ENCODE measurements at places on chromosomes 12 and 14.

GRCh38 chr14:85622106-85622505 is 92.2 kb downstream of the FLRT2 start:
- no peak for DNase-seq

DNA sequence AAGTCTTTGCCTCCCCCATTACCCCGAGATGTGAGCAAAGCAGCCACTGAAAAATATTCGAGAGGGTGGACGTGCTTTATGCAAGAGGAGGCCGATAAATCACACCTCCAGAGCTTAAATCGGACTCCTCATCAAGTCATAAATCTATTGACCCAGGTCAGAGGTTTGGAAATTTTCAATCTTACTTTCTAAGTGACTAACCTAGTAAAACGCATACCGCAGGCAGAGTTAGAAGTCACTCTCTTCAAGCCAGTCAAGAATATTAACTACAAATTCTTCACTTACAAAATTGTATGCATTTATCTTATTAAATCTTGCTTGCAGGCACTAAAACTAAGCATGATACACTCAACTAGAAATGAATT is 34.9 kb downstream of the GPHB5 start:
- DNase-seq: no peak

- peak; percentile 39 for DNase-seq
These were observed 13.1 kb upstream of the TMTC1 start for GRCh38 chr12:29796823-29797263.

DNA sequence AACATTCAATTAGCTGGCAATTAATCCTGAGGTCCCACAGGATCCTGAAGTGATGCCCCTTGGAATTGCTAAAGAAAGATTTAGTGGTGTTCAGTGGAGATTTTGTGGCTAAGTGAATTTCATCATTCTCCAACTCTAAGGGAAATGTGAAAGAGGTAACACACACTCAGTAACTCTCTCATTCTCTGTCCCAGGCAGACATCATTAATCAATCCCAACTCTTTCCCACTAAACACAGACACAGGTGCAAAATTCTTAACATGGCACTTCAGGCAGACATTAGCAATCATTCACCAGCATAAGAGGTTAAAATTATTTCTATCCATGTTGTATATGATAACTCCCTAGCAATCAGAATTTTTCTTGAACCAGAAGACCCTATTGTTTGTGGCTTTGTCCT is 40.2 kb downstream of the TRPV4 start:
- no peak for DNase-seq

DNA sequence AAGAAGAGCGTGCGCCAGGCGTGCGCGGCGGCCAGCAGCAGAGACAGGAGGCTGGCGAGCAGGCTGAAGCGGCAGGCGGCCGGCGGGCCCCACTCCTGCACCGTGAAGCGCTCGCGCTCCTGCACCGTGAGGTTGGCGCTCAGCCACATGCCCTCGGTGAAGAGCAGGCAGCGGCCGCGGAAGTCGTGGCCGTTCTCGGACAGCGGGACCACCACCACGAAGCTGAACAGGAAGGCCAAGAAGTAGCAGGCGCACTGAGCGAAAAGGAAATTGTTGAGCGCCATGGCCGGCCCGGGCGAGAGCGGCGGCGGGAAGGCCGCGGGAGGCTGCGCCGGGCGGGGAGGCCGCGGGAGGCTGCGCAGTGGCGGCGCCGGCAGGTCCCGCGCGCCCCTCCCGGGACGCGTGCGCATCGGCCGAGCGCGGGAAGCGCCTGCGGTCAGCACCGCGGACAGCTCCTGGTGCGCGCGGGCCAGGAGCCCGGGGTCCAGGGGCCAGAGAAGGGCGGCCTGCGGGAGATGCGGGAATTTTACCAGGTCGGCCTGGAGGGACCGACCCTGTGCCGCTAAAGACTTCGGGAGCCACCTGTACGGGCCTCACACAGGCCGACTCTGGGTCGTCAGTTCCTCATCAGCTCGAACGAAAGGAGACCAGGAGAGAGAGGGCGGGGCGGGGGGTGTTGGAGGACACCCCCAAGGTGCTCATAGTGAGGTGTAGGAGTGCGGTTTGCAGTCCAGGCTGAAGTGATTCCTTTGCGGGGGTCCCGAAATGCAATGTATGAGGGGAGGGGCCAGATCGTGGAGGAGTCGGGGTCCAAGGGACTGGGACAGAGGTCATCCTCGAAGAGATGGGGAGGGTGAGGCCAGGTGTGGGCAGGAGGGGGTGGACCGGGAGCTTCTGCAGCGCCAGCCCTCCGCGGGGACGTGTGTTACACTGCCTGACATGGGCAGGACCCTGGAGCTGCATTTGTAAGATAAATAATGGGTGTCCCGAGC is at the start of gene TMEM179:
TSS of gene TMEM179 (minus strand) at position 315 of the 992 bp plus-strand sequence. CDS start at position 284, 31 bp downstream.
- DNase-seq: no peak

- DNase-seq: no peak
These were observed 142.8 kb downstream of the NUAK1 start for GRCh38 chr12:105995961-105996431.

- DNase-seq: no peak
These were observed 187.9 kb upstream of the STXBP6 start for GRCh38 chr14:25237845-25238244.

DNA sequence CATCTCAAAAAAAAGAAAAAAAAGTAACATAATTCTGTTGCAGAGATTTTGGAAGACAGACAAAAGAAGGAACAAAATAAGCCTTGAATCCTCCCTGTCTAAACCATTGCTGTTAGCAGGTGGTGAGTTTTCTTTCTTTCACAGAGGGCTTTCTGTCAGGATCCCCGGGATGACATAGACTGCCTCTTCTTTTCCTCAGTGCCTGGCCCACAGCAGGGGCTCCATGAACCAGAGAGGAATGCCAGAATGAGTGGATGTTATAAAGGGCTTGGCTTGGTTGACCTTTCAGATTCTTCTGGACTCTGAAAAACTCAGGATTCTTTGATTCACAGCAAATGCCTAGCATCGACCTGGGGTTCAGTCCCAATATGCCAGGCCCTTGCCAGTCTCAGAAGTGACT is 45.8 kb upstream of the CORO1C start:
- no peak for DNase-seq

GRCh38 chr14:102508774-102509745 is 516 bp downstream of the ANKRD9 start:
- no peak for DNase-seq

DNA sequence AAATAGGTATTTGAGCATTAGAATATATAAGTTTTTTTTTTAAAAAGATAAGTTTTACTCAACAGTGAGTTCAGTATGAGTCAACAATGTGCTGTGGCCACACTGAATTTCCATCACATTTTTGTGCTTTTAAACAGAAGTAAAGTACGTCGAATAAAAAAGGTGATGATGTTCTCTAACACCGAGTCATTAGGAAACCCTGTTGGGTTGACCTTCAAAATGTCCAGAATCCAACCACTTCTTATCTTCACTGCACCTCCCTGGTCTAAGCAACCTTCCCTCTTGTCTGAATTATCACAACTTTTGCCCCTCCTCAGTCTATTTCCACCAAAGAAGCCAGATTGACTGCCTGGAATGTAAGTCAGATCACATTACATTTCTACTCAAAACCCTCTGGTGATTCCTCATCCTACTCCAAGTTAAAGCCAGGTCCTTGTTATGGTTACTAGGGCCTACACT is 43.0 kb upstream of the SYCP3 start:
- no peak for DNase-seq

DNA sequence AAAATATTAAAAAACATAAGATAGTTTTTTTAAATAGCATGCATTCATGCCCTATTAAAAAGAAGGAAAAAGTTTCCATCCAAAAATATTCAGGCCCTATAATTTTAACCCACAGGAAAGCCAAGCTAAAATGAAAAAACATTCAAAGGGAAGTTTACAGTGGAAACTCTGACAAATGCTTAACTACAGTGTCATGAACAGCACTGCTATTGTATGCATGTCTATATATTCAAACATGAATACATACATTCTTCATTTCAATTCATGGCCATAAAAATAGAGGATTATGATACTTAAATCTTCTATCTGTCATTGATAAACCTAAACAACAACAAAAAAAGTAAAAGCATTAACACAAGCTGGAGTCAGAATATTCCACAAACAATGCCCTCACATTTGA is 67.4 kb downstream of the PPP2R5E start:
- DNase-seq: no peak

GRCh38 chr14:97095269-97095668 is 298.1 kb downstream of the VRK1 start:
- DNase-seq: no peak

- DNase-seq: no peak
These were observed 186.7 kb upstream of the NEDD1 start for GRCh38 chr12:96720363-96720705.

DNA sequence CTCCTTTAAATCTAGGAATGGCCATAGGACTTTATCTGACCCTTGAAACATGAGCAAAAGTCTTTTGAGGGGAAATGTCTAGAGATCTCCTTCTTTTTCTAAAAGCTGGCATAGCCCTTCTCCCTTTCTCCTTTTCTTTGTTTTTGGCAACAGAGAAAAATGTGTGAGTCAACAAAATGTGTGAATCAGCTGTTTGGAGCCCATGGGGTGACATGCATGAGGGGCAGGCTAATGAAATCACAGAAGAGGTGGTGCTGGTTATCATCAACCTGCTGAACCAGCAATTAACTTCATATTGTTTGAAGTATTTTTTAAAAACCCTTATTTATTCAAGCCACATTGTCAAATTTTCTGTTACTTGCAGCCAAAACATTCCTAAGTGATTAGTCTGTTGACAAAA is 132.3 kb downstream of the CCDC59 start:
- no peak for DNase-seq

DNA sequence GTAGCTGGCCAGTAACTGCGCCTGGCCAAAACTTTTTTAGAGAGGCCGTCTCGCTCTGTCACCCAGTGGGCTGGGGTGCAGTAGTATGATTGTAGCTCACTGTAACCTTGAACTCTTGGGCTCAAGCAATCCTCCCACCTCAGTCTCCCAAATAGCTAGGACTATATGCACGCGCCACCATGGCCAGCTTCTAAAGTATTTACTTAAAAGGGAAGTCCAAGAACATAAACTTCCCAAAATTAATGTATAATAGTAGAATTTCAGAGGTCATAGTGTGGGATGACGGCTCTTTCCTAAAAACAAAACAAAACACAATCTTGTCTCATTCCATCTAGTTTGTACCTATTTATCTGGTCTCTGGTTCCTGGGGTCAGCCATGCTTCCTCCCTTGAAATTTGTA is 42.2 kb upstream of the FOS start:
- DNase-seq: no peak

DNA sequence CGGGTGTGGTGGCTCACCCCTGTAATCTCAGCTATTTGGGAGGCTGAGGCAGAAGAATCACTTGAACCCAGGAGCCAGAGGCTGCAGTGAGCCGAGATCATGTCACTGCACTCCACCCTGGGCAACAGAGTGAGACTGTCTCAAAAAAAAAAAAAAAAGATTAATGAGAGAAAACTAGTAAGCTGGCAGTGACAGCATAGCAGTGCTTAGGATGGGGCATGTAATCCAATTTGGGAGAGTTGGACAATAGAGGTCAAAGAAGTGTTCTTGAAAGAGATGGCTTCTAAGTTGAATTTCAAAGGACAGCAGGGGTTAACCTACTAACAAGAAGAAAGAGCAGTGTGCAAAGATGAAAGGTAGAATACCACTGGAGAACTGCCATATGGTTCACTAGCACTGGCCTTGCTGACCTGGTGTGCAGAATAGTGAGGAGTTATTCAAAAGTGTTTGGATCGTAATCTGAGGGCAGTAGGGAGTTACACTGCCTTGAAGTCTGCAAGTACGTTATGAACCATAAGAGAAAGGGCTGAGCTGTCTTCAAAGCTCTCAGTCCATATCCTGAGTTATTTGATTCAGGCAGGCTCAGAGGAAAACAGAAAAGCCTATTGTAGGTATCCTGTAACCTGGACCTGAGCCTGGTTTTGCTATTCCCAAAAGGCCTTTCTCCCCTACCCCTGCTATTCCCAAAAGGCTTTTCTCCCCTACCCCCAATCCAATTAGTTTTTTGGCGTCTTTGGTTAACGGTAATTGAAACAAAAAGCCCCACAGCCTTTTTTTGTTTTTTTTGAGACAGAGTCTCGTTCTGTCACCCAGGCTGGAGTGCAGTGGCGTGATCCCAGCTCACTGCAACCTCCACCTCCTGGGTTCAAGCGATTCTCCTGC is 3.4 kb downstream of the XPOT start:
- DNase-seq: no peak

- no peak for DNase-seq
These were observed 85.3 kb upstream of the FLRT2 start for GRCh38 chr14:85444635-85445034.

GRCh38 chr12:130683080-130683479 is 33.0 kb downstream of the RIMBP2 start:
- DNase-seq: no peak

GRCh38 chr12:12608557-12608957 is 3.1 kb upstream of the CREBL2 start:
- DNase-seq: no peak

- DNase-seq: no peak
These were observed 36.6 kb downstream of the SPATA7 start for GRCh38 chr14:88422047-88422446.

GRCh38 chr12:68119250-68119649 is 40.3 kb downstream of the IFNG start:
- DNase-seq: no peak

GRCh38 chr14:100305324-100306100 is 732 bp downstream of the SLC25A29 start:
- DNase-seq: no peak

GRCh38 chr14:99040711-99041110 is 231.3 kb downstream of the BCL11B start:
- no peak for DNase-seq

- DNase-seq: no peak
These were observed 207.9 kb downstream of the SYNE2 start for GRCh38 chr14:64060648-64061096.

- no peak for DNase-seq
These were observed 166.4 kb downstream of the PELI2 start for GRCh38 chr14:56284641-56285040.

DNA sequence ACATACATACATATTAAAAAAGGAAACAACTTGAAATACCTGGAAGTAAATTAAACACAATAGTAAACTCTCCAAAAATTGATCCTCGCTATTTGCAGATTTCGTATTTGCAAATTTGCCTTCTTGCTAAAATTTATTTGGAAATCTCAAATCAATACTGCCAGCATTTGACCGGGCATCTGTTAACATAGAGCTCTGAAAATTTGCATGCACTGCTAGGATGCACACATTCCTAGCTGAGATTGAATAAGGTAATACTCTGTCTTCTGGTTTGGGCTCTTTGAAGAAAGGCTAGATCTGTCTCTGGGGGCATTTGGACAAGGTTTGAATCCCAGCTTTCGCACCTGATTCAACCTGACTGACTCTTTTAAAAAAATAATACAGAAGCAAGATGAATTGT is 729.1 kb upstream of the MGAT4C start:
- DNase-seq: no peak

GRCh38 chr14:97618917-97619690 is 821.9 kb downstream of the VRK1 start:
- no peak for DNase-seq
